ENCODE measurements at places on chromosomes 3 and 15.

GRCh38 chr3:9361691-9362388, 1.0 kb upstream of the THUMPD3 start:
- DNase-seq, result no peak

DNA sequence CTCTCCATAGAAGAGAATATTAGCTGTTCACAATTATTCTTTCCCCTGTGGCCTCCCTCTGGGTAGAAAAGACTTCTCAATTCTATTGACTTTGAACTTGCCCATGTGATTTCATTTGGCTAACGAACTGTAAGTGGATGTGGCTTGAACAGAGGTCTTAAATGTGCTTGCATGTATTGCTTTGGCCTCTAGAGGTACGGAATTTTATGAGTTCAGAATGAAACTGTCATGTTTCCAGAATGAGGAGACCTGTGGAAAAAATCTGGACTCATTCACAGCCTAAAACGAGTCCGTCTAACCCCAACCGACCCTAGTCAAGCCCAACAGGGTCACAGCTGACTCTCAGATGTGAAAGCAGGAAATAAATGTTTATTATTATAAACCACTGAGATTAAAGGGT, 596.7 kb upstream of the UBE2E2 start:
- no peak for DNase-seq

DNA sequence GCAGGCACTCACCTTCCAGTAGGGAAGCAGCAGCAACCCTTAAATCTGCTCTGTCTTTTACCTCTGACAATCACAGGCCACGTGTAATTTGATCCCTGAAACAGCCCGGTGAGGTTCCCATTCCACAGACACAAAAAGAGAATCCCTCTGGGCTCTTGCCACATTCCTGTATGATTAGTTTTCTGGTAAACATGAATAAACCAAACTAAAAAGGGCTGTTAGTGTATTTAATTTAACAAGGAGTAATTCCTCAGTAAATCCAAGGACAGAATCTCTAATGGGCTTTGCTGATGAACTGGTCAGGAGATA, 186.9 kb downstream of the FAM43A start:
- DNase-seq, result peak; percentile 64

DNA sequence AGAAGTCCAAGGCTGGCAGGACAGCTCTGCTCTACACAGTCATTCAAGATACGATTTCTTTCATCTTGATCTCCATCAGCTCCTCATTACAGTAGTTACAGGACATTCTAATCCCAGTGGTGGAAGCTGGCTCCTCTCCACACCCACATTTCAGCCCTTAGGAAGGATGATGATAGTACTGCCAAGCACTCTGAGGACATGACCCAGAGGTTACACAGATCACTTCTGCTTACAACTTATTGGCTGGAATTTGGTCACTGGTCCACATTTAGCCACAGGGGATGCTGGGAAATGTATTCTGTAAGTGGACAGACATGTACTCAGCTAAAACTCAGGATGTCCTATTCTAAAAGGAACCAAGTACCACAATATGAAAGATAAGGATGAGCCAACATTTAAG, 77.1 kb downstream of the IQCH start:
- no peak for DNase-seq

GRCh38 chr3:56682462-56683121, 473 bp downstream of the TASOR start:
- peak; percentile 57 for DNase-seq

GRCh38 chr3:125374501-125374995, 577 bp downstream of the ZNF148 start:
- peak; percentile 49 for DNase-seq

GRCh38 chr3:187841560-187841959, 96.3 kb upstream of the BCL6 start:
- no peak for DNase-seq

GRCh38 chr3:97979610-97980009, 7.4 kb upstream of the RIOX2 start:
- peak; percentile 97 for DNase-seq

DNA sequence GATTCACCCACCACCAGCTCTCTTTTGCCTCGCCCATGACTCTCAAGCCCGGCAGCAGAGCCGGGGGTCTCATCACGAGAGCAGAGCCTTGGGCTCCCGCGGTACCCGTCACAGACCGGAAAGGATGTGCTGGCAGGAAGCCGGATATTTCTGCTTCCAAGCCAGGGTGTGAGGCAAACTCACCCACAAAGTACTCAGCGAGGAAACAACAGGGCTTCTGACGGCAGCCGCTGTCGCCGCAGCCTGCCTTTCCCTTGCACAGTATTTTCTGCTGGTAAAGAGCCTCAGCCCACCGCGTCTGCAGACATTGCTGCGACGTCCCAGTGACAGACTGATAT, 119.9 kb downstream of the NSMCE3 start:
- DNase-seq, result no peak

- no peak for DNase-seq
Observed at GRCh38 chr15:72203507-72203837, 5.9 kb upstream of the GRAMD2A start.

- no peak for DNase-seq
Observed at GRCh38 chr15:33396475-33396874, 85.7 kb downstream of the RYR3 start.

DNA sequence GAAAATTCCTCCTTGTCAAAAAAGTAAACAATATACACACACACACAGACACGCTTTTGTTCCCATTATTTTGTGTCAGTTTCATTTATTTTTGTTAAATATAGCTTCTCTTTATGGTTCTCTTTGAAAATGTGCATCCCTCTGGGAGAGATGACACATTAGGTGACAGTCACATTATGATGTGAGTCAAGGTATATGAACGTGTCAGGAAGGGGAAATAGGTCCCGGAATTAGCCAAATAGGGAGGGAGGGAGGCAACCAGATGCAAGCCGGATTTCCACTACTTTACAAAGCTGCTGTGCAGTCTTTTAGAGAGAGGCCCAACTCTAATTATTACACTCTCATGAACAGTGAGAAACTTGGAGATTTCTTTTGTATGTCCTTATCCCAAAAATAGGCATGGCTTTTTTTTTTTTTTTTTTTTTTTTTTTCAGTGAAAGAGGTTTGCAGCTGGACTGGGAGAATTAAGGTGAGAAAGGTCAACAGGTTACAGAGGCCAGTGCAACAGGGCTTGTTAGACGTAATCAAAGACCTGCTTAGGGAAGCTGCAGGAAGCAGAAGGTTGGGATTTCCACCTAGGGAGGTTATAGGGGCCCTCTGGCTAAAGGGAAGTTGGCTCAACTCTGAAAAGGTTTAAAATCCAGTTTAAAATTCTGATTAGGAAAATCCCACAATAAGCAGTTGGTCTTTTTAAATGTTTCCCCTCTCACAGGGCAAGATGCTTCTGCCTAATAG, 240.5 kb upstream of the UBE2E1 start:
- no peak for DNase-seq

- peak; percentile 53 for DNase-seq
Observed at GRCh38 chr3:125375950-125376679, 990 bp upstream of the ZNF148 start.

DNA sequence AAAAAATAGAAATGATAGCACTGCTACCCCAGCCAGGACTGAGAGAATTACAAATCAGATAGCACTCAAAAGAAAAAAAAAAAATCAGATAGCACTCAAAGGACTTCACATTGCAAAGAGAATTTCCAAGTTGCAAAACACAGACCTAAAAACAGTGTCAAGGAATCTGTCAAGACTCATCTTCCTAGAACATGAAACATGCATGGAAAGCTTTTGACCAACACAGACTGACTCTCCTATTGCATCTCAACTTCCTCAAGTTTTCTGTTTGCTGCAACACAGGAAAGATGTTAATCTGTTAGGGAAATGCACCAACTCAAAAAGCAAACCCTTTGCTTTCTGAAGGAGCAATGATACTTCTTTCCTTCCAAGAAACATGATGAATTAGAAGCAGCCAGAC, 42.3 kb downstream of the RAB27A start:
- DNase-seq, result no peak

DNA sequence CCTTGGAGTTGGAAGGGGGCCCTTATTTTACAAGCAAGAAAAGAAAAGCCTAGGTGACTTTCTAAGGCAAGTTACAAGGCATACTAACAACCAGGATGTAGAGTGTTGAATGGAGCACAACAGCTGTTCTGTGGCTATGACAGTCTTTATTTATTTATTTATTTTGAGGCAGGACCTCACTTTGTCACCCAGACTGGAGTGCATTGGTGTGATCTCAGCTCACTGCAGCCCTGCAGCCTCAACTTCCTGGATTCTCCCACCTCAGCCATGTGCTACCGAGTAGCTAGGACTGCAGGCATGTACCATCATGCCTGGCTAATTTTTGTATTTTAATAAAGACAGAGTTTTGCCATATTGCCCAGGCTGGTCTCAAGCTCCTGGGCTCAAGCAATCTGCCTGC, 973.4 kb downstream of the ROBO1 start:
- DNase-seq, result peak; percentile 12

DNA sequence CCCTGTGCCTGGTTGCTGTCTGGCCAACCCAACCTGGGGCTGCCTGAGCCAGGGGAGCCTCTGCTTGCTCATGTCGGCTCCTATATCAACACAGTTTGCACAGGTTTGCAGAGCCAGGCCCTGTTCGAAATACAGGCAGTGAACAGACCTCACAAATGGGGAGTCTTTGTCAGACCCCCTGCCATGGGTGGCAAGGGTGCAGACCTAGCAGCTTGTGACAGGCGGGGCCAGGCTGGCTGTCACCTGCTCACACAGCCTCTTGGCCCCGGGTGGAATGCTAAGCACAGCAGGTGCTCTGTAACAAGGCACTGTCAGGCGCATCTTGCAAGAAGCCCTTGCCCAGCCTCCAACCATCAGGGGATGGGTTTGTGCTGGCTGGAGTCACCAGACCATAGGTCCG, 47.3 kb downstream of the BDH1 start:
- DNase-seq, result peak; percentile 71

DNA sequence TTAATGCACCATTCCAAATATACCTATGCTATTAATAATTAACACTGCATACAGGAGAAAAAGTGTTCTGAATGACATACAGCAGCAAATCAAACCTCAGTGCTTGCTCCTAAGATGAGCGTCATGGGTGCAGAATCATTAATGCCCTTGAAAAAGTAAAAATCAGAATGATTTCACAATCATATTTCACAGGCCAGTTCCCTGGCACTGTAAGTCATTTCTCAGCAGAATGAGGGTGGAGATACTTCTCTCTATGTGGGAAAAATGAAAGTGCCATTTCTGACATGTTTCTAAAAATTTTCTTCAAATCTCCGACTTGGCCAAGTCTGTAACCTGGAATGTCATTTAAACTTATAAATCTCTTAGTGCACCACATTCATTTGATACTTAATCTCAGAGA, 549.8 kb upstream of the AGTR1 start:
- DNase-seq, result no peak

- DNase-seq, result no peak
Observed at GRCh38 chr3:56919137-56919796, 117.5 kb upstream of the ARHGEF3 start.

- DNase-seq, result no peak
Observed at GRCh38 chr3:191415566-191415965, 45.4 kb upstream of the PYDC2 start.

DNA sequence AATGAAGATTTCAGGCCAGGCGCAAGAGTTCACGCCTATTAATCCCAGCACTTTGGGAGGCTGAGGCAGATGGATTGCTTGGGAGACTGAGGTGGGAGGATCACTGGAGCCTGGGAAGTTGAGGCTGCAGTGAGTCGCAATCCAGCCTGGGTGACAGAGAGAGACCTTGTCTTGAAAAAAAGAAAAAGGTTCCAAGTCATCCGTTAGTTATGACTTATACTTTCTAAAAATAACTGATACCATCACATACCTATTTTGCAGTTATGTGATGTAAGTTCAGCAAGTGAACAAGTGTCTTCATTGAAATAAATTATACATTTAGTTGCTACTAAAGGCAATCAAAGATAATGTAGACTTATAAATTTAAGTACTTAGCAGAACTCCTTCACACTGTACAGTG, 22.1 kb downstream of the CLPX start:
- no peak for DNase-seq

GRCh38 chr3:43260412-43260811, 25.9 kb upstream of the SNRK start:
- no peak for DNase-seq

DNA sequence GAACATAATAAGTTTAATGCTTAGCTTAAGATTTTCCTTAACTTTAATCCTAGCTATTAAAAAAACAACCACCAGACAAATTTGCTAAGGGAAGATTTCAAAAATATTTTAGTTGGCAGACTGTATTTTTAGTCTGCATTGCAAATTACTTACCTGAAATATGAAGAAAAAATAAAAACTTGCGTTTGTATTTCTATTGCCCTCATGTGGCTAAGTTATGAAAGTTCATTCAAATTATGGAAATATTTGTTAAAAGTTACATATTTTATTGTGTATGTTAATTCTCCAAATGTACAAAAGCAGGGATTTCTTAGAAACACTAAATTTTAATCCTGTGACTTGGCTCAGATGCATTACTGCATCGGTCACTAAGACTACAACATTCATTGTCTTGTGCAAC, 15.0 kb downstream of the GTF2A2 start:
- no peak for DNase-seq

DNA sequence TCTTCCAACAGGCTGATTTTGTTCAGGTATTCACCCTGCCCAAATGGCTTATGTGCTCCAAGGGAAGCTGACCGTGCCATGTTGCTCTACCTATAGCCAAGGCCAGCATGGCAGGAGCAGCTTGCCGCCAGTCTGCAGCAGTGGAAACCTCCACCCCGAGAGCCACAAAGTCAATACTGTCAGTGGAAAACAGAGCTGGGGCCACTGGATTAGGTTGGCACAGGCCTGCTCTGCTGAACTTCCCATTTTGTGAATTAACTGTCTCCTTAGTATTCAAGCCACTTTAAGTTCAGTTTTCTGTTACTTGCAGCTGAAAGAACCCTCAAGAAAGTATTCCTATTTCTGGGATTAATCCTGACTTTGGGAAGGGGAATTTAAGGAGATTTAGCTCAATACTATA, 63.8 kb upstream of the XCR1 start:
- no peak for DNase-seq

- peak; percentile 82 for DNase-seq
Observed at GRCh38 chr3:94249491-94250079, 186.7 kb downstream of the NSUN3 start.

DNA sequence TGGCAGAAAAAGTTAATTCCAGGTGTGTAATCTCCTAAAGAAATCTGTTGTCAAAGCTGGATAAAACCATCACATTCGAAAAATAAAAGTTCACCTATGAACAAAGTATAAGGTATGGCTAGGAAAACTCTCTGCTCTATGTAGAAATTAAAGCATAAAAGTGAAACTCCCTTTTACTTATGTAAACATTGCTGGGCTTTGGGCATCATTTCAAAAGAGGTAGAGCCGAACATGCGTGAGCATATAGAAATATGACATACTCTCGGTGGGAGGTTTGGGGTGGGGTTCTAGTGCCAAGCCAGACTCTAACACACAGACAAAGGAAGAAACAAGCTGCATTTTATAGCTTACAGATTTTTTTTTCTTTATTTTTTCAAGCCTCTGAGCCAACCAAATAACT, 306.8 kb upstream of the ATP11B start:
- peak; percentile 44 for DNase-seq

DNA sequence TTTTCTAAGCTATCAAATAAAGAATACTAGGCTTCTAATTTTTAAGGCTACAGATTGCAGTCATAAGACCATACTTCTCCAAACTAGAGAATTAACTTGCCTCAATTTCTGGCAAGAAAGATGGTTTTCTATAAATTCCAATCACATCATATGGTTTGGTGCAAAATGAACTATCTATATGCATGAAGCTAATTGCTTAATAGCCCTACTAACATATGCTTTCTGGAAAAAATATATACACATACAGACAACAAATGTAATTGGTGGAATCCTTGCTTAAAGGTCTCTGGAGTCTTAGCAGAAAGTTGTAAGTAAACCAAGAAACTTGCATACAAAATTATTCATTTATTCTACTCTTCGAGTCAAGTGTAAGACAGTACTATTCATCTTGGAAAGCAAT, 113.1 kb upstream of the NANOGP8 start:
- no peak for DNase-seq

- DNase-seq, result no peak
Observed at GRCh38 chr15:22887157-22887951, 48.9 kb downstream of the NIPA2 start.
